Stimulated activated CD4-positive, alpha-beta T cell treated with anti-CD3 and anti-CD28 coated beads, Interleukin-15, amount 100 ng/mL, for 24 hours (primary cell): ENCODE measurements at places on chromosomes 12 and 14.

GRCh38 chr14:92040431-92041051 is 682 bp upstream of the TRIP11 start:
- peak; percentile 22 for DNase-seq

DNA sequence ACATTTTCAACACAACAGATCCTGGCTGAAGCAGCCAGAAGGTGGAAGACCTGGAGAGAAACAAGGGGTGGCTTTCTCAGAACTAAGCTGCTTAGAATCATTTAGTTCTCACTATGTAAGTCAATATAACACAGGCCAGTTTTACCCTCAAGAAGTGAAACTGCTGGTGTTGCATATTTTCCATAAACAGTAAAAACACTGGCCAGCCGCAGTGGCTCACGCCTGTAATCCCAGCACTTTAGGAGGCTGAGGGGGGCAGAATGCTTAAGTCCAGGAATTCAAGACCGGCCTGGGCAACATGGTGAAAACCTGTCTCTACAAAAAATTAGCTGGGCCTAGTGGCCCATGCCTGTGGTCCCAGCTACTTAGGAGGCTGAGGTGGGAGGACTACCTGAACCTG is 11.6 kb downstream of the STX2 start:
- no peak for DNase-seq

GRCh38 chr12:128418944-128419343 is 152.0 kb downstream of the TMEM132C start:
- DNase-seq = no peak

DNA sequence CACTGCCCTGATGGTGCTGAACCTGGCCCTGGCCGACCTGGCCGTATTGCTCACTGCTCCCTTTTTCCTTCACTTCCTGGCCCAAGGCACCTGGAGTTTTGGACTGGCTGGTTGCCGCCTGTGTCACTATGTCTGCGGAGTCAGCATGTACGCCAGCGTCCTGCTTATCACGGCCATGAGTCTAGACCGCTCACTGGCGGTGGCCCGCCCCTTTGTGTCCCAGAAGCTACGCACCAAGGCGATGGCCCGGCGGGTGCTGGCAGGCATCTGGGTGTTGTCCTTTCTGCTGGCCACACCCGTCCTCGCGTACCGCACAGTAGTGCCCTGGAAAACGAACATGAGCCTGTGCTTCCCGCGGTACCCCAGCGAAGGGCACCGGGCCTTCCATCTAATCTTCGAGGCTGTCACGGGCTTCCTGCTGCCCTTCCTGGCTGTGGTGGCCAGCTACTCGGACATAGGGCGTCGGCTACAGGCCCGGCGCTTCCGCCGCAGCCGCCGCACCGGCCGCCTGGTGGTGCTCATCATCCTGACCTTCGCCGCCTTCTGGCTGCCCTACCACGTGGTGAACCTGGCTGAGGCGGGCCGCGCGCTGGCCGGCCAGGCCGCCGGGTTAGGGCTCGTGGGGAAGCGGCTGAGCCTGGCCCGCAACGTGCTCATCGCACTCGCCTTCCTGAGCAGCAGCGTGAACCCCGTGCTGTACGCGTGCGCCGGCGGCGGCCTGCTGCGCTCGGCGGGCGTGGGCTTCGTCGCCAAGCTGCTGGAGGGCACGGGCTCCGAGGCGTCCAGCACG is 4.7 kb downstream of the LTB4R start:
- DNase-seq = no peak

- DNase-seq = no peak
These were observed 27.1 kb upstream of the GPHB5 start for GRCh38 chr14:63345826-63346225.

- no peak for DNase-seq
These were observed 53.7 kb downstream of the B4GALNT3 start for GRCh38 chr12:513446-513845.

DNA sequence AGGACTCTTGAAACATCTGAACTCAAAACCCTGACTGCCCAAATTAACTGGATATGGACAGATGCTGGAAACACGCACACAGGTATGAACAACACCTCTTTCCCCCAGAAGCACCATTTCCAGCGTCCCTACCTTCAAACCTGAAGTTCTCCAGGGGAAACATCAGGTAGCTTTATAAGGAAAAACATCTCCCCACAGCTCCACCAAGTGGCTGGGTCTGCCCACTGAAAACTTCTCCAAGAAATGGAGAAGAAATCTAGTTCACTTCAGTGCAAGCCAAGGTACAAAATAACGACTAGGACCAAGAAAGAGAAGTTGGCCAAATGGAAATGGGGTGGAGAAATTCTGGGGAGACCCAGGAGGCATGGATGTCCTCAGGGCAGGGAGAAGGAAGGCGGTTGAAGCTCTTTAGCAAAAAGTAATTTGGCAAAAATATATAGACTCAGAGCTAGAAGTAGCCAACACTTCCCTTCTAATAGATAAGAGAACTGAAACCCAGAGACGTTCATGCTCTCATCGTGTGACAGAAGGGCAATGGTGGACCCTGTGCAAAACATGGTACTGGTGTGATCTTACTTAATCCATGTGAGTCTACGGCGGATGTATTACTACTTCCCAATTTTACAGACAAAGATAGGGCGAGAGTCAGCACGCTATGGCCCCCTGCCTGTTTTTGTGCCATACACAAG is 10.5 kb upstream of the NUAK1 start:
- peak; percentile 16 for DNase-seq

- DNase-seq = no peak
These were observed 41.8 kb upstream of the DCN start for GRCh38 chr12:91224401-91224800.

- DNase-seq = no peak
These were observed 16.3 kb upstream of the HIF1A start for GRCh38 chr14:61678975-61679374.

GRCh38 chr12:106246891-106247673 is 738 bp downstream of the CKAP4 start:
- DNase-seq = peak; percentile 62
